NCI-H1436 treated with DMSO at 0.1 percent for 48 hours (cell line): ENCODE measurements at places on chromosomes 5 and 9.

GRCh38 chr5:135253601-135254178 is 145.3 kb downstream of the MACROH2A1 start:
- no peak for DNase-seq

GRCh38 chr5:68383888-68384310 is 168.3 kb downstream of the PIK3R1 start:
- no peak for DNase-seq

DNA sequence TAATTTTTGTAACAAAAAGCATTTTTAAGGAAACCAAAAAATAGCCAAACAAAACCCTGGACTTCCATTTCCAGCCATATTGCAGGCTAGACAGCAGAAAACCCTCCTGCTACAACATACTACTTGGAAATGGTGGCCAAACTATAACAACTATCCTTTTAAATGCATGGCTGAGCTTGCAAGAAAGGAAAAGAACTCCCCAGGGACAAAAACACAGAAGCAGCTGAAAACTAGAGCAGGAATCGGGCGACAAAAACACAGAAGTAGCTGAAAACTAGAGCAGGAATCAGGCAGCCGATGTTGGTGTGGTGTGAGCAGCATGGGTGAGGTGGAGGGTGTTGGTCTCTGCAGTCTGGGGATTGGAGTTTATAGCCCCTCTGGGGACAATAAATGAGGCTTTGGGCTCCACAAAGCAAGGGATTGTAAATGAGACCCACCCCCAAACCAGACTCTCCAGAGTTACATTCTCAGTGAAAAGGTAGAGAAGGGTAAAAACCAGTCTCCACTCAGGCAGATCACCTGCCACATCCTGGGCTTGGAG is 95.2 kb downstream of the C9orf50 start:
- no peak for DNase-seq

- no peak for DNase-seq
Measured at GRCh38 chr5:127396490-127397155, 106.0 kb downstream of the MEGF10 start.

DNA sequence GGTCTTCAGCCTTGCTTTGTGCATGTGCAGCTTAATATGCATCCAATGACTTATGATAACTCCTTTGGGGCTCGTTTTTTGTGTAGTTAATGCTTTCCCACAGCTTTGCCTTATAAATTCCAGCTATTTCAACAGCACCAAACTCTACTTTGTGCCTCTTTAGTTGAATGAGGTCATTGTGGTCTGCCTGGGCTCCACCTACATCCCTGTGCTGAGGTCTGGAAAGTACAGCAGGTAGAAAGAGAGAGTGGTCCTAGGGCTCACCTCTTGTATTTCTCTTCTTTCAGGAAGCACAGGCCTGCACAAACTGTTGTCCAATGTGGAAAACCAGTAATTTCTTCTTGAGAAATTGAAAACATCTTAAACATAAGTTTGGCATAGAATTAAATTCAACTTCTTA is 167.2 kb downstream of the XRCC4 start:
- DNase-seq: no peak

DNA sequence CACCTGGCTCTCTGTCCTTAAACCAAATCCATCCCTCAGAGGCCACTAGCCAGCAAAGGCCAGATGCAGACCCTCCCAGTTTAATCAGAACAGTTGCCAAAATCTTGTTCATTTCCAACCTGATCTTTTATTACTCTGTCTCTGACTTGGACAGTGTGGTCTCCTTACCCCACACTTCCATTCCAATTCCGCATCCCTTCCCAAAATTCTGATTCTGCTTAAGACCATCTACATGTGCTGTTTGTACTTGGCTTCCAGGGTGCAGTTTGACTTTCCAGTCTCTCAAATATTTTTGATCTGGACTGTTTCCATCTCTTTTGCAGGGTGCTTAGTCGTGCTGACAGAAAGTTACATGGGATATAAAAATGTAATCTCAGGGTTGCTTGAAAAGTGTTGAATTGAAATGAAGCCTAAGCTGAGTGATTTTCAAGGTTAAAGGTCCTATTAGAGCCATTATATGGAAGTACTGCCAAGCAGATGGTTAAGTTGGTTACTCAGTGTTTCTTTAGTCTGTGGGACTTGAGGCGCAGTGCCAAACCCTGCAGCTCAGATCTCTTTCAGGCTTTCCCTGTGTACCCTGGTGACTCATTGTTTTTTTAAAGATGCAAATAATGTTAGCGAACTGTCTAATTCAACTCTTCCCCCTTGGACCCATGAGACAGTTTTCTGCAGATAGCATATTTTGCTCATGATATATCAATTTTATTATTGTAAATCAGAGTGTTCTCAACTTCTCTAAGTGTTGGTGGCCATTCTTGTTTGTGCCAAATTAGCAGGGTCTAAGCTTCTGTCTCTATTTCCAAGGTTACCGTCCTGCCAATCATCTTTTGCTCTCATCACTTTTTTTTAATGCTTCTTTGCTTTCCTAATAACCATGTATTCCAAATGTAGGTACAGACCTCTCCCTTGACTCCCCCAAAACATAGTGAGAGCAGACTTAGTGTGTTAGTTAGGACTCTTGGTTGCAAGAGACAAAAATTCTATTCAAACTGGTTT is 18.2 kb upstream of the DCP2 start:
- peak; percentile 19 for DNase-seq

DNA sequence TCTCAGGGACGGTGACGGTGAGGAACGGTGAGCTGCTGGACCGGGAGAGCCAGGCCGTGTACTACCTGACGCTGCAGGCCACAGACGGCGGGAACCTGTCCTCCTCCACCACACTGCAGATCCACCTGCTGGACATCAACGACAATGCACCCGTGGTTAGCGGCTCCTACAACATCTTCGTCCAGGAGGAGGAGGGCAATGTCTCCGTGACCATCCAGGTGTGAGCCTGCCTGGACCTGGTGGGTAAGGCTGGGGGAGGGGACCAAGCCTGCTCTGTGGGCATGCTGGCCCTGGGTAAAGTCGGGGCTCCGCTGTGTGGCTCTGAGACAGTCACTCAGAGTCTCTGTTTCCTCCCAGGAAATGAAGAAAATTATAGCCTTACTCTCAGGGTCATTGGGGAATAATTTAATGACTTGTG is 29.3 kb downstream of the CDHR2 start:
- DNase-seq: no peak
